HT-29 (cell line): ENCODE measurements at places on chromosomes 2 and 18.

DNA sequence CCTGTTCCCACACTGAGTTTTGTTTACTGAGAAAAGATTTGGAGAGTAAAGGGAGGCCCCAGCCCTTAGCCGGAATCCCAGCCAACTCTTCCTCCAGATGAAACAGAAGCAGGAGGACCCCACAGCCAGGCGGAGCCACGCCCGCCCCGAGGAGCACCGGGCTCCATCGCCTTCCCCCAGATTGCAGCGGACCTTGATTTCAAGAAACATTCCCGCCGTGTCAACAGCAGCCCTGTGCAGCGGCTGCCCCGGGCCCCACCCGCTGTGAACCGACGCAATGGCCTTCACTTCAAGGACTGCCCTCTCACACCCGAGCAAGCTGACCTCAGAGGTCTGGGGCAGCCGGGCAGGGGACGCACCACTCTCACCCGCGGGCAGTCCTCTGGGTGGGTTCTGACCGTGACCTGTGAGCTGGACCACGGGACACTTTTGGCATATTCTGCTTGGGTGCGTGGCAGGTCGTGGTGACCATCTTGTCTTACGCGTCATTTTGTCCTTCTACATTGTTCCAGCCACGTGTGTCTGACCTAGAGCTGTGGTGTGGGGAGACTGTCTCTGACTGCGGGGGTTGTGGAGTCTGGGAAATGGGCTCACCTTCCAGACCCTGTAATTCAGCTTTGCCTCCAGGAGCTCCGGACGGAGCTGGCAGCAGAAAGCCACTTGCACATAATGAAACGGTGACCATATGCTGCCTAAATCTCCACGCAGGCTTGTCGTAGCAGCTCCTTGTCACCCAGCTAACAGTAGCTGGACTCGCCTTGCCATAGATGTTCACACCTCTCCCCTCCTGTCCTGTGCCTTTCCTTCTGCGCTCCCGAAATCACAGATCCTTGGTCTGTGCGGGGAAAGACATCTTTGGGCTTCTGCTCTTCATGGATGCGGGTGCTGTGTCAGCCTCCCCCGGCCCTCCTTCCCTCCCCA, 32.0 kb upstream of the INHBB start:
- DNase-seq = no peak

GRCh38 chr2:173355132-173355865, 627 bp downstream of the CDCA7 start:
- DNase-seq = peak; percentile 80

DNA sequence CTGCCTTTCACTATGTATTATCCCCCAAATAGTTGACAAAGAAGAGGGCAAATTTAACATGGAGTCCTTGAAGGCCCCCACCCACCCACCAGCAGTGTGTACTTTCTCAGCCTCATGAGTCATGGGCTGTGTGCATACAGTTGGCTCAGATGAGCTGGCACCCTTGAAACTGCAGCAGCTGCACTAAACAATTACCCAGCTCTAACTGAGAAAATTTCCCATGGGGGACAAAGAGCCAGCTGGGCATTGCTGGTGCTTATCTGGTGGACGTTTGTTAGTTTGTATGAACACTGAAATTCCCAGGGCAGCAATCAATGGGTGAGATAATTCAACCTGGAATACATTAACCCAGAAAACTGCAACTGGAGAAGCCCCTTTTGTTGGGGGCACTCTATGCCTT, 131.7 kb downstream of the GCA start:
- DNase-seq = no peak

- no peak for DNase-seq
Observed at GRCh38 chr2:21774691-21775368, 651.1 kb downstream of the TDRD15 start.

GRCh38 chr2:168692132-168692744, 110.2 kb upstream of the NOSTRIN start:
- no peak for DNase-seq

DNA sequence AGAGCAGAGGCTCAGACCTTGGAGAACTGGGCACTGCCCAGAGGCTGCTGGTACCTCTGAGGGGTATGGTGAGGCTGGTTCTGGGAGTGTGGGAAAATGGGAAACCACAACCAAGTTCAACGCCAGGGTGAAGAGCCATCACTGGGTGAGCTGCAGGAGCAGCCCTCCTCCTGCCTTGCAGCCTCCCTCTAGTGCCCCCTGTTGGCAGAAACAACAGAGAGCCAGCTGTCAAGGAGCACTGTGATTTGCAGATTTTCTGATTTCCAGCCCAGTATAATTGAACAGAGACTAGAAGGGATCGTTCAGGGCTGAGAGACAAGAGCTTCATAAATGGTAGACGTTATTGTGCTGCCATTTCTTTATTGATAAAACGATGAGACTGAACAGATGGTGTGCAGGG, 50.5 kb downstream of the MAPK4 start:
- peak; percentile 4 for DNase-seq

DNA sequence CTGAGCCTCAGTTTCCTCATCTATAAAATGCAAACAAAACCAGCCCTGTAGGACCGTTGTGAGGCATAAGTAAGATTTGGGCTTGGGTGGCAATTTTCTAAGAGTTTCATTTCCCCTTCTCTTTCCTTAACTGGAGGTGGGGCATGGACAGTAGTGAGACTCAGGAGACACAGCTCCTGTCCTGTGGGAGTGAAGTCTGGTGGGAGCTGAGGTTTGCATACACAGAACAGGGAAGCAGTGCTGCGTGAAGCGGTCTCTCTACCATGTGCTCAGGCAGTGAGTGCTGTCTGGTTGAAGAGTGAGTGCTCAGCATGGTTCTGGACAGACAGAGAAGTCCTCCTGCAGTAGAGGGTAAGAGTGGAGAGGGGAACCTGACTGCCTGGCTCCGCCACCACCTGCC, 62.3 kb upstream of the MCFD2 start:
- no peak for DNase-seq

DNA sequence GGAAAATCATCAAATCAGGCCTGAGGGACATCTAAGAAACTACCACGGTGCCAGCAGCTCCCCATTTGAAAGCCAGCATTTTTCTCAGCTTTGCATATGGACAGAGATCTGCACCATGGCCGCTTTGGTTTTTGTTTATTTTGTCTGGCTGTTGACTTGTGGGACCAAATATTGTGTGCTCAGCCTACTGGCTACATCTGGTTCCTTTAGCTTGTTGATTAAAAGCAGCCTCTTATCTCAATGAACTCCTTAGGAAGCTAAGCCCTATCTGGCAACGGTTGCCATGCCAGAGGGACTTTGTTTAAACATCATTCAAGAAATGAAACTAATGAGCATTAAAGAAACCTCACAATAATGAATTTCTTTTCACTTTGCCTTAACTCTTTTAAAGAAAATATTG, 32.4 kb upstream of the CCDC150 start:
- DNase-seq = no peak

DNA sequence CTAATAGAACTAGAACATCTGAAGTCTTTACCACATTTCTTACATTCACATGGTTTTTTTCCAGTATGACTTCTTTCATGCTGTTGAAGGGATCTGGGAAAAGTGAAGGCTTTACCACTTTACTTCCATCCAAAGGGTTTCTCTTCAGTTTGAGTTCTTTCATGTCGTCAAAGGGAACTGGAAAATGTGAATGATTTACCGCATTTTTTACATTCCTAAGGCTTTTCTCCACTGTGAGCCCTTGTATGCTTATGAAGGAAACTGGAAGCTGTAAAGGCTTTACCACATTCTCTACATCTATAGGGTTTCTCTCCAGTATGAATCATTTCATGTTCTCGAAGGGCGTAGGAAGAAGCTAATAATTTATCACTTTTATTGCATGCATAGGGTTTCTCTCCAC, 46.7 kb downstream of the NBEAL1 start:
- no peak for DNase-seq

DNA sequence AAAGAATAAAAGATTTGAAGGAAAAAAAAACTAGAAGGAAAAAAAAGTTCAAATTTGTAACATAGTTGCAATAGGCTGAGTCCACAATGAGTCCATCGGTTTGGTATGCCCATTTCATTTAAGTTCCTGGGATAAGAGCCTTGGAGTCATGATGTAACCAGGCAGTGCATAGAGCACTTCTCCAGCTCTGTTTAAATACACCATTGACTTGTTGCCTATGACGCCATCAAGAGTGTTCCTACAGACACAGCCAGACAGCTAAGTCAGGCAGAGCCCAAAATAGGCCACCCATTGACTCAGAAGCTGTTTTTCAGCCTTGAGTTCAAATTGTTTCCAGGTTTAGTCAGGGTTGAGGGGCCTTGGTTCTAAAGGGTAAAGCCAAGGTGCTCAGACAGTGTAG, 44.9 kb downstream of the SOCS6 start:
- DNase-seq = no peak

DNA sequence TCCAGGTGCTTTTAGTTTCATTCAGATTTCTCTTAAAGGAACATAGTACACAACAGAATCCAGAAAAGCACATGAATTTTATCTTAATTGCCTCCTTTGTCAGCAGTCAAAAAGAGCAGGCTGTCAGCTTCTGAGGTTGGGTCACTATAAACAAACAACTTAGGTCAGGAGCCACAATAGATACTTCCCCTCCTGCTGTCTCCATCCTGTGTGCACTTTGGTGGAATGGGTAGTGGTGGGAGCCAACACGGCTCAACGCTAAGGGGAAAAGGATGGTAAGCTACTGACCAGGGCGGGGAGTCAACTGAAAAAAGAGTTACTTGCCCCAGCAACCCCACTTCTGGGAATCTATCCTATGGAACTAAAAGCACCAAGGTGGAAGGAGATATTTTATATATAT, 121.9 kb downstream of the PAX3 start:
- no peak for DNase-seq

DNA sequence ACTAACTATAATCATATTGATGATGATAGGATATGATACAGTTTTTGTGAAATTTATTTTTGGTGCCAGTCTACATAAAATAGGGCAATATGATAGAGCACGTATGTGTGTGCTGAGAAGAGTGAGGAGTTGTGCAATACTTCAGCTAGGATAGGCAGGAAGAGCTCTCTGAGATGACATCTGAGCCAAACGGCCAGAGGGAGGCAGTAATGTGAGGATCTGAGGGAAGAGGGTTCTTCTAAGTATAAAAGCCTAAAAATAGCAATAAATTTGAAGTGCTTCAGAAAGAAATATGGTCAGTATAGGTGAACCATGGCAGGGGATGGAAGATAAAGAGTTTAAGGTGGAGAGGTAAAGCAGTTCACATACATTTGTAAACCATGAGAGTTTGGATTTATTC, 102.5 kb downstream of the OLA1 start:
- no peak for DNase-seq

- DNase-seq = no peak
Observed at GRCh38 chr2:73117441-73117840, 4.7 kb upstream of the RAB11FIP5 start.

GRCh38 chr2:32357318-32358110, 691 bp downstream of the BIRC6 start:
- DNase-seq = peak; percentile 41

- peak; percentile 42 for DNase-seq
Observed at GRCh38 chr2:105330681-105331375, 1.3 kb upstream of the TGFBRAP1 start.

GRCh38 chr2:10868465-10869314, 43.0 kb upstream of the KCNF1 start:
- no peak for DNase-seq

GRCh38 chr2:12642332-12642731, 74.4 kb upstream of the TRIB2 start:
- DNase-seq = no peak

- DNase-seq = no peak
Observed at GRCh38 chr2:109383505-109384307, 230.1 kb downstream of the SEPTIN10 start.

DNA sequence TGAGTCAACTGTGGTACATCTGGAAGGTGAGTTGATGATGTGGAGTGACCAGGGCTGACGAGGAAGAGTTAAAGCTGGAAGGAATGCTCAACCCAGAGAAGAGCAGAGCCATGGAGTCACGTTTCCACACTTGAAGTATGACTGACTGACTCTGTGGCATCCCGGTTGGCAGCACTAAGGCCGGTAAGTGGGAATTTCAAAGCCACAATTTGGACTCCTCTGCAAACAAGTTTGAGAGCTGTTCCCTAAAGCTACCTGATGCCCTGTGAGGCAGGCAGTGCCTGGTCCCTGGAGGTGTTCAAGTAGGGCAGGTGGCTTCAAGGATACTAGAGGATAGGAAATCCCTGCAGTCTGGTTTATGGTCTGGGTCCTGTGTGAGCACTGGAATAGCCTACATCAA, 69.3 kb upstream of the ITGB6 start:
- DNase-seq = no peak

GRCh38 chr2:205704127-205704741, 21.9 kb downstream of the NRP2 start:
- DNase-seq = no peak

- peak; percentile 41 for DNase-seq
Observed at GRCh38 chr2:197090742-197091367, 164.3 kb upstream of the PGAP1 start.

DNA sequence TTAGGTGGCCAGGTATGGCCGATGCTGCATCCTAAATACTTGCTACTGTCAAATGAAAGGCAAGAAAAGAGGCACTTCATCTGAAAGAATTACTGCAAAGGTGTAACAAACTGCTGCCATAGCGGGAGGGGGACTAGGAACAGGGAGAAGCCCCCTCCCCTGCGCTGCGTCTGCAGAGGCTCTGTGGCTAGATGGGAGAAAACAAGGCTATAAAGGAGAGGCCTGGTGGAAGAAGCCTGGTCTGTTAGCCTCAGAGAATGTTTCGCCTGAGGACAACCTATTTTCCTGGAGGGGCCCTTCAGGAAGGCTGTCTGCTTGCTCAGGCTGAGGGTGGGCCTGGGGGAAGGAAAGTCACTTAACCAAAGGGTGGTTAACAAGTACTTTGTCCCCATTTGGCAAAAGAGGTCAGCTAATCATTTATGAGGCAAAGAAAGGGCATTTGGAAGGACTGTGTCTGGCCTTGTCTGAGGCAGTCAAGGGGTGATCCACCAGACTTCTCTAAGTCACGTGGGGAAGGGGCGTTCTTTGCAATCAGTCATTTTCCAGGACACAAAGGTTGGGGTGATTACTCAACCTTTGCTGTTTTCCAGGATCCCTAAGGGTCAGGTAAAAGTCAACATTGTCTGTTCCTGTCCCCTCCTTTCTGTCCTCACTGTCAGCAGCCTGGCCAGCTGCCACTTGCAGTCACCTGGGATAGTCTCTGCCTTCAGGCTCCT, 103.0 kb upstream of the TMEM200C start:
- no peak for DNase-seq
